AML-193 (cell line): ENCODE measurements at places on chromosomes 16 and 17.

DNA sequence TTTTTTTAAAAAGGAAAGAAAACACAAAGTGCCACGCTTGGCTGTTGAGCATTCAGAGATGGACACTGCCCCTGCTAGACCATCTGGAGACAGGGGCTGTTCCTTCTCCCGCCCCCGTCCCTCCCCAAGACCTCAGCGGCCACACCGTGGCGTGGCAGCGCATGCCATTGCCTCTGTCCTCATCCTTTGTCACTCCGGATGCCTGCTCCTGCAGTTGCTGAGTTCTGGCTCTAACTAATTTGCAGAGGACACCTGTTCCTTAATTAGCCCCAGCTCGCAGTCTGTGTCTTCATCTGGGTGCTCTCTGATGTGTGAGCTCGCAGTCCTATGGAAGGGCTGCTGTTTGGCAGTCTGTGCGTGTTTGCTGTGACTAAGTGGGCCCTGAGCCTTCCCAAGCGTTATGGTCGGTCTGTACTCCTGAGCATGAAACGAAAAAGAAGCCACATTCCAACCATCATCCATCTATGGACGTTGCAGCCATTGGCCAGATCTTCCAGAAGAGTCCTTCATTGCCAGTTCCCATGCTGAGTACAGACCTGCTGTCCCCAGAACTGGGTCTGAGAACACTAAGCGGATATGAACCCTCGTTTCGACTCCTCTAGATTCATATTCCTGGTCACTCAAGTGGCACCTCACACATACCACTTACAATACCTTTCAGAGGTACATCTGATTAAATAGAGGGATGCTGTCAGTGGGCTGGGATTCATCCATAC is 40.9 kb upstream of the NAT9 start:
- DNase-seq = no peak

DNA sequence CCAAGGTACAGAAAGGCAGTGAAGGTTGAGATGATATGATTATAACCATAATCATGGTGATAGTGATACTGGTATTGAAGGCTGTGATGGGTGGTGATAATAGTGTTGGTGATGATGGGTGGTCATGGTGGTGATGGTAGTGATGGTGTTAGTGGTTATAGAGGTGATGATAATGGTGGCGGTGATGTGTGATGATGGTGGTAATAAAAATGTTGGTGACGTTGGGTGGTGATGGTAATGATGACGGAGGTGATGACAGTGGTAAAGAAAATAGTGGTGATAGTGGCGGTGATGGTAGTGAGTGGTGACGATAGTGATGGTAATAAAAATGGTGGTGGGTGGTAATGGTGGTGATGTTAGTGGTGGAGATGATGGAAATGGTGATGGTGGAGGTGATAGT is 65.1 kb upstream of the KDM8 start:
- no peak for DNase-seq

GRCh38 chr16:84156342-84156784 is 11.3 kb downstream of the DNAAF1 start:
- DNase-seq = no peak

- no peak for DNase-seq
These were observed 824.9 kb downstream of the KCNJ2 start for GRCh38 chr17:70994194-70994593.

DNA sequence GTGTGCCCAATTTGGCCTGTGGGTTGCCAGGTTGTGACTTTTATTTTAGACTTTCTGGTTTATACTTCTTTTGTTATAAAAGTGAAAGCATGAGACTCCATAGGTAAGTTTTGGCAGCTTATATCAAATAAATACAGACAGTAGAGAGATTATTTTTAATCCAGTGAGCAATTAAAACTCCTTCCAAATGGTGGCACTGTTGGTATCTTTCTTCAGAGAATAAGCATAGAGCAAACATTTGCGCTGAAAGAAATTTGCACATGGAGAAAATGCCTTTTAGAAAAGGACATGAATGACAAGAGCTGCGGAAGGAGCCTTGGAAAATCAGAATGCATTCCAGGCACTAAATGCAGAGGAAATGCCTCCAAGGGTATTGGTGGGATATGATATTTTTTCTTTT is 46.1 kb upstream of the DNAJA2 start:
- DNase-seq = peak; percentile 7

DNA sequence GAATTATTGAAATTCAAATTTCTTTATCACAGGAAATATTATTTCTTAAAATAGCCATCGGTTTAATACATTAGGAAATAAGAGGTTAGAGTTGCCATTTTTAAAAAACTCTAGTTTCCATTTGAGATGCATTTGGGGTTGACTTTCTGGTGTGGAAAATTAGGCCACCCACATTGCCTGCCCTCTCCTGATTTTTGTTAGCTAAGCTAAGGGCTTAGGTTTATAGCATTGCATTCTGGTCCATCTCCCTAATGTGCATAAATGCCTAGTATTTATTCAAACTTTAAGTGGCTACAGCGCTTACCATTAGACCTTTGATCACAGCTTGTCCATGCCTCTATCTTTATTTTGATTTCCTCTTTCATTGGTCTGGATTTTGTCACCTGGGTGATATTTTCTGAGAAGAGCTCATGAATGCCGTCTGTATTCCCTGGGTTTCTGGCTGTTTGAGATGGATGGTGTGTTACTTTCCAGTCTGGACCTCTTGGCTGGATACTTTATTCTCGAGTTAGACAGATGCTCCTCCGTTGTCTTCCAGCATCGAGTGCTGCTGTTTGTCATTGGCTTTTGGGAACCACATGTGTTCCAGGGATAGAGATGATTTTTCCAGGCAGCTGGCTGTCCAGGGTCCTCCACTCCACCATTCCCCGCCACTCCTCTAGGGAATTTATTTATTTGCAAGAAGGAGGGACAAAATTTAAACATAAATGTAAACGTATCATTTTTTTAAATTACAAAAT is 120.3 kb downstream of the KATNIP start:
- no peak for DNase-seq

DNA sequence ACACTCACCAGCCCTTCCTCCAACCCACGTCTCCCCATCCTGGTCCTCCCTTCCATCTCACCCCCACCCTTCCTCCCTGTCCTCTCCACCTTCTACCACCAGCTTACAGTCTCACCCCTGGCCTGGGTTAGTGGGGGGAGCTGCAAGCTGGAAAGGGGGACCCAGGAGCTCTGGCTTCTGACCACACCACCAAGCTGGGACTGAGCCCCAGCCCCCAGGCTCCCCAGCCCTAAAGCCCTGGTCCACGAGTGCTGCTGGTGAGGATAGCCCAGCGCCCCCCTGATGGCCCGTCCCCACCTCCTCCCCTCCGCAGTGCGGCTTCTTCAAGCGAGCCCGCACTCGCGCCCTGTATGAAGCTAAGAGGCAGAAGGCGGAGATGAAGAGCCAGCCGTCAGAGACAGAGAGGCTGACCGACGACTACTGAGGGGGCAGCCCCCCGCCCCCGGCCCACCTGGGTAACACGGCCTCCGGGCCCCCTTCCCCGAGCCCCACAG is 7.2 kb upstream of the PDK2 start:
- no peak for DNase-seq

- DNase-seq = no peak
These were observed 58.6 kb upstream of the SHISA6 start for GRCh38 chr17:11182430-11182829.

DNA sequence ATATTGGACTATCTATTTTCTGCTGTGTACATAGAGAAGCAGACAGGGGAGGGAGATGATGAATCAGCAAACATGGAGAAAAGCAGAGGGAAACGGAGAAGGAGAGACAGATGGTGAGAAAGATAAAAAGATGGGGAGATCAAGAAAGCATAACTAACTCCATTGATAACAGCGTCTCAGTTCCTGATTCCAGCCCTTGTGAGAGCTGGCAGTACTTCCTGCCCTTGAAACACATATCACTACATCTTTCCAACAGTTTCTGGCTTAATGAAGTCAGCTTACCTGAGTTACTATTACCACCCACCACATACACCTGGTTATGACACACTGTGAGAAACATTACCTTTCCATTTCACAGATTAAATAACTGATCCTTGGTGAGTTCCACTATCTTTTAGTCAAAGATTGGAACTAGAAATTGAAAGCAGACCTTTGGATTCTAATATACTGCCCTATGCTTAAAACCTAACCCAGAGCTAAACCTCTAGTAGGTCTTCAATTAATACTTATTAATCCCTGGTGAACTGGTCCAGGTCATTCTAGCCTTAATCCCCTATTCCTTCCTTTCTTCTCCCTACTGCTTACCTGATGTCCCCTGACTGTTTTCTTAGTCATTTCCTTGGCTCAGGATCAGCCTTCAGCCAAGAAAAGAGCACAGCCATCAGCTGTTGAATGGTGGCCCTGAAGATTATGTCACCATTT is 346.6 kb upstream of the CCL2 start:
- DNase-seq = no peak

- DNase-seq = no peak
These were observed 621.0 kb downstream of the WWOX start for GRCh38 chr16:78720416-78720815.

- DNase-seq = no peak
These were observed 485 bp downstream of the DNAJA3 start for GRCh38 chr16:4426021-4426684.

DNA sequence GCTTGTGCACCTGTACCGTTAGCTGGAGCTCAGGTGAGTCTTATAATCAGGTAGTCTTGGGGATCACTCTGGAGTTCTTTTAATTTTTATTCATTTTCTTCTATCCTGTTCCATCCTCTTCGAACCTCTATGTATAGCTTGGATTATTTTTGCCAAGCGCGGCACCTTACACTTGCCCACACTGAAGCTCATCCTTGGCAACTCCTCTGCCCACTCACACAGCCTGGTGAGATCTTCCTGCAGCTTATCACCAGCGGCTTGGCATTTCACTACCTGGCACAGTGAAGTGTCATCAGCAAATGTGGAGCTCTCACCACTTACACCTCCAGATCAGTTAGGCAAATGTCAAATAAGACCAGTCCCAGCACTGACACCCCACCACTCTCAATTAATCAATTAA is 116.7 kb downstream of the CACNG3 start:
- no peak for DNase-seq

- DNase-seq = peak; percentile 76
These were observed 25.5 kb downstream of the MAP3K14 start for GRCh38 chr17:45291171-45291805.

- DNase-seq = no peak
These were observed 591 bp downstream of the DHX38 start for GRCh38 chr16:72094266-72094610.

GRCh38 chr16:21560462-21560861 is 38.9 kb upstream of the METTL9 start:
- no peak for DNase-seq

DNA sequence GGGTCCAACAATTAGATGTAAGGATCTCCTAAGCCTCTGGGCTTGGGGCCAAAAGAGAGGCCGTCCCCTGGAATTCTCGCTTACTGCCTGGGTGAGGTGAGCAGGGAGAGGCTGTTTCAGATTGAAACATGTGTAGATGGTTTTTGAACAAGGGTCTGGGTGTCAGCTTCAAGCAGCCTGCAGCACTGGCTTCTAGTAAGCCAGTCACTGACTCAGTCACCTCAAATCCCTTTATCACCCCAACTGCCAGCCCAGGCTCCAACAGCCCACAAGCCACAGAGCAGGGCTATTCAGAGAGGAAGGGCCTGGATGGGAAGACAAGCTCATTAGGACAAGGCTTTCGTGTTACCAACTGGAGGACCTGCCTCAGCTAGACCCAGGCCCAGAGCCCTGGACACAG is 180.2 kb downstream of the CCT6B start:
- no peak for DNase-seq

DNA sequence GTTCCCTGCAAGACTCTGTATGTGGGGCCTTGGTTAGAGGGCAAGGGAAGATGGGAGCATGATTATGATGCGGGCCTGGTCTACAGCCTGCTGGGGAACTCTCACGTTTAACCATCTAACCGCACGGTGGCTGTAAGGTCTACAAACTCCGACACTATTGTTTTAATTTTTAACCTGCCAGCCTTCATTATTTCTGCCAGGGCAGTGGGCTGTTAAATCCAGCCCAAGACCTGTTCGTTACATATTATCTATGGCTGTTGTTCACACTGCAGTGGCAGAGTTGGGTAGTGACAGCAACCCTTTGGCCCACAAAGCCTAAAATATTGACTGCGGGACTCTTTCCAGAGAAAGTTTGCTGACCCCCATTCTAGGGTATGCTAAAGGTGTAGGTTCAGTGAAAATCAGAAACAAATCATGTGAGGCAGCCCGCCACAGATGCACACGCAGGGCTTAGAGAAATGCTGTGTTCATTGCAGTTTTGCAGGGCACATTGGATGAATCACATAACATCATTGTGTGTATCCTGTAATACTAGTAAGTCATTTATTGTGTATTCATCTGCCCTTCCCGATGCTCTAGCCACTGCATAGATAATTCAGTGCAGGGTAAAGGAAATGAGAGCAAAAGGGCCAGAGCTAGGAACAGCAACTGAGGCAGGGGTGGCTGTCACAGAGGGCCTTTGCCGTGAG is 14.3 kb downstream of the SNX29 start:
- no peak for DNase-seq

- no peak for DNase-seq
These were observed 20.9 kb upstream of the CALB2 start for GRCh38 chr16:71337631-71338030.

GRCh38 chr16:9327253-9327652 is 235.8 kb downstream of the HAPSTR1 start:
- DNase-seq = no peak

- no peak for DNase-seq
These were observed 9.0 kb downstream of the RHBDF1 start for GRCh38 chr16:63466-63865.

DNA sequence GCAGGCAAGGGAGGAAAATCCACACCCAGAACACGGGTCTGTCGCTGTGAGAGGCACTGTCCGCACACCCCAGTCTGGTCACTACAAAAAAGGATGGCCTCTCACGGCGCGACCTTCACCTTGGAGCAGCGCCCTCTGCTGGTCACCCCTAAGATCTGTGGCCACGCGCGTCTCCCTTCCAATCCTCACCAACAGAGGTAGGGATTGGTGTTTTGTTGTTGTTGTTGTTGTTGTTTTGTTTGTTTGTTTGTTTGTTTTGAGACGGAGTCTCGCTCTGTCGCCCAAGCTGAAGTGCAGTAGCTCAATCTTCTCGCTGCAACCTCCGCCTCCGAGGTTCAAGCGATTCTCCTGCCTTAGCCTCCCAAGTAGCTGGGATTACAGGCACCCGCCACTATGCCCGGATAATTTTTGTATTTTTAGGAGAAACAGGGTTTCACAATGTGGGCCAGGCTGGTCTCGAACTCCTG is 15.0 kb upstream of the C17orf58 start:
- DNase-seq = peak; percentile 73

DNA sequence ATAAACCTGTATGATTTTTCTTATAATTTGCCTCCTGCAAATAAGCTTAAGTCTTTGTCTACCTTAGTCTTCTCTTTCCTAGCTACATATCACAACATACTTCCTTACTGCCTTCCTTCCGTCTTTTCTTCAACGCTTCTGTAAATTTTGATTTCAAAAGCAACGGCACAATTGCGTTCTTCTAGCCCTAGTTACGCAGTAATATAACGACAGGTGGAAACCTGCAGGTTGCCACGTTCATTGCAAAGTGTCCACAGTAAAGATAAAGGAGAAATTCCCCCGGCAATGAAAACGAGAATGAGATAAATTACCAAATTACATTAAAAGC is 546 bp upstream of the PSMD7 start:
- DNase-seq = peak; percentile 78
